SK-N-MC (cell line): ENCODE measurements at places on chromosomes 1 and 21.
A peak's percentile ranks its signal among the peaks of the same experiment; 100 is the strongest.

GRCh38 chr1:201125800-201126199 lies 1.2 kb downstream of the ASCL5 start:
- no peak for DNase-seq

- no peak for DNase-seq
These were observed 57.5 kb upstream of the EPS8L3 start for GRCh38 chr1:109821221-109821669.

- DNase-seq: no peak
These were observed 48.3 kb downstream of the CTTNBP2NL start for GRCh38 chr1:112444269-112444668.

GRCh38 chr1:31154632-31155215 lies 85.0 kb downstream of the NKAIN1 start:
- DNase-seq: no peak

DNA sequence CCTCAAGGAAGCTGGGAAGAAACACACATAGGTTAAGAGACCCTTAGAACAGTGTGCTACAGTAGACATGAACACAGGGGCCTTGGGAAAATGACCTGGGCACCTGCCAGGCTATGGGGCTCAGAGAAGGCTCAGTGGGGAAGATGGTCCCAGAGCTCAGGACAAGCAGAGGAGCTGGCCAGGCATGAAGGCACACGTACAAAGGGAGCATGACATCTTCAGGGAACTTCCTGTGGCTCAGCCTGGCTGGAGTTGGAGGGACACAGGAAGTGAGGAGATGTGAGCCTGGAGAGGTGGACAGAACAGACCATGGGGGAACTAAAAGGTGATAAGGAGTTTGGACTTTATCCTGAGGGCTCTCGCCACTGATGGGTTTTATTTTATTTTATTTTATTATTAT lies 3.8 kb upstream of the SLC50A1 start:
- DNase-seq: no peak

DNA sequence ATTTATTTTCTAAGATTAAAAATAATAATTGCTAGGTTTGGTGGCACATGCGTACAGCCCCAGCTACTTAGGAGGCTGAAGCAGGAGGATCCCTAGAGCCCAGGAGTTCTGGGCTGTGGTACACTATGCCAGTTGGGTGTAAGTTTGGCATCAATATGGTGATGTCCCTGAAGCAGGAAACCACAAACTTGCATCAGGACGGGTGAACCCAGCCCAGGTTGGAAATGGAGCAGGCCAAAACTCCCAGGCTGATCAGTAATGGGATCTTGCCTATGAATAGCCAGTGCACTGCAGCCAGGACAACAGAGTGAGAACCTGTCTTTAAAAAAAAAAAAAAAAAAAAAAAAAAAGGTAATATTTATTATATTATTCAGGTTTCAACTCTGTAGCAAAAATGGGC lies 92.4 kb upstream of the PGD start:
- no peak for DNase-seq

GRCh38 chr1:167454304-167454893 lies 63.9 kb downstream of the CD247 start:
- no peak for DNase-seq

GRCh38 chr1:18951416-18951815 lies 5.1 kb downstream of the IFFO2 start:
- no peak for DNase-seq

GRCh38 chr1:111052246-111052645 lies 87.6 kb downstream of the DRAM2 start:
- DNase-seq: no peak

DNA sequence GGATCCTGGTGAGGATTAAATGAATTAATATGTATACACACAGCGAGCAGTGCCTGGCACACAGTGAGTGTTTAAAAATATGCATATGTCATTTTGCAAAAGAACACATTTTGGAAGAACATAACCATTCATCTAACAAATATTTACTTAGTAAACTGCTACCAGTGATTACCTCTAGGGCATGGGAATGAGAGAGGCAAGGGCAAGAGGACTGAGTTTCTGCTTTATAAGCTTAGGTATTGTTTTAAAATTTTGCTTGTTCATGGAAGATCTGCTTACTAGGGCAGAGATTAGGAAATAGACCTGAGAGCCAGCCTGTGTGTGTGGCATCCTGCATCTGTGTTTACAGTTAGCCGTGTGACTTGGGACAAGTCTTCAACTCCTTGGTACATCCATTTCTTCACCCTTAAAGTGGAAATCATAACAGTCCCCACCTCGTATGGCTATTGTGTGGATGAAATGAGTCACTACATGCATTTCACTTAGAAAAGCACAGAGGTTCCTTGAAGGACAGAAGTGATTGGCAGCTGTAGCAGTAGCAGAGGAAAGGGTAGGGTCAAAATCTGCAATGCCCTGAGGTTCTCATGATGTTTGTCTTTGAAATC lies 198.5 kb upstream of the FMN2 start:
- no peak for DNase-seq

- no peak for DNase-seq
These were observed 134.2 kb downstream of the TLR5 start for GRCh38 chr1:223008808-223009207.

GRCh38 chr1:109386054-109386717 lies 11.5 kb downstream of the SORT1 start:
- DNase-seq: no peak

GRCh38 chr1:184223216-184223615 lies 163.6 kb upstream of the C1orf21 start:
- DNase-seq: no peak

DNA sequence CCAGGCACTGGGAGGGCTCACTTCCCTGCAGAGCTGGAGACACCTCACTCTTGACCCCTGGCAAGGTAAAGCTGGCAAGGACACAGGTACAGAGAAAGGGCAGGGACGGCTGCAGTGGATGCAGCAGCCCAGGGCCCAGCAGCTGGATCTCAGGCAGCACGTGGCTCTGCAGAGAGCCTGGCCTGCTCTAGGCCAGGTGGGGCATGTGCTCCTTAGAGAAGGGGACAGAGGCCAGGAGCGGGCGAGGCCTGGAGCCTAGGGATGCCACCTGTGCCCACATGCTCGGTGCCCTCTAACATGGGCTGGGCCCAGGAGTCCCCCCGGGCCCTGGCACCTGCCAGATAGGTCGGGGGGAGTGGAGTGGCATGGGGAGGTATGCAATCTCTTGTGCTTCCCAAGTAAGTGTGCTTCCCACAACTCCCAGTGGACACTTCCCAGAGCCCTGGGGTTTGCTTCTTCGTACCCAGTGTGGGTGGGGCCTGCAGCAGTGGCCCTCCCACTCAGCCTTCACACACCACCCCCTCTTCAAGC lies 30.0 kb downstream of the WNT3A start:
- no peak for DNase-seq

DNA sequence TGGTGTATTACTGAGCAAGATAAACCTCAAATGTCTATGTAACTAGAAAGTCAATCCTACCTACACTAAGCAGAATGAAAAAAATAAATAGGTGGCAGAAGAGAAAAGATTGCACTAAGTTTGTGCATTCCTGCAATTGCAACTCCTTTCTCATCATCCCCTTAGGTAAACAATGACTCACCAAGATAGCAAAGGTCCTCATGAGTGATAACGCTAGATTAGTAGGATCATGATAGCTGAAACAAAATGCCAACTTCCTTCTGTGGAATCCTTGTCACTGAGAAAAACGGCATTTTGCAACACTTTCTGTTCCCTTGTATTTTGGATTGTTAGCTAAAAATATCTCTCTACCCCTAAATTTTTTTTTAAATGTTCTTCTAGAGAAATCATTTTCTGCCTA lies 20.0 kb upstream of the FCER1A start:
- no peak for DNase-seq

- no peak for DNase-seq
These were observed 10.1 kb downstream of the MFSD2A start for GRCh38 chr1:39965044-39965443.

DNA sequence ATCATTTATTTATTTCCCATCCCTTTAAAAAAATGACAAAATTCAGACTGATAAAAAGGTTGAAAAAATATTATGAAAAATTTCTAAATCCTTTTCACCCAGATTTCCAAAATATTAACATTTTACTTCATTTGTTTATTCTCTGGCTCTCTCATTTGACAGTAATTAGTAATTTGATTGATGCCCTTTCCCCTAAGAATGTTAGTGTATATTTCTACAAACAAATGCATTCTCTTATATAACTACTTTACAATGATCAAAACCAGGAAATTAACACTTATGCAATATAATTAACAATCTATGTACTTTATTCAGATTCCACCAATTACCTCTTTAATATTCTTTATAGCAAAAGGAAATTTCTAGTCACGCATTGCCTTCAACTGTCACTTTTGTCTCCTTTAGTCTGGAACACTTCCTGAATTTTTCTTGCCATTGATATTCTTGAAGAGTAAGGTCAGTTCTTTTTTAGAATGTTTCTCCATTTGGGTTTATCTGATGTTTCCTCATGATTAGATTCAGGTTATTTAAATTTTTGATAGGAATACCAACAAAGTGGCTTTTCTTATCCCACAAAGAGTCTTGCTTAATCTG lies 3.9 kb downstream of the CD53 start:
- DNase-seq: no peak

GRCh38 chr1:160837558-160838205 lies 25.0 kb downstream of the CD244 start:
- peak; percentile 47 for DNase-seq

- DNase-seq: peak; percentile 62
These were observed 363.5 kb downstream of the MRPL39 start for GRCh38 chr21:25243808-25244207.

GRCh38 chr1:9234223-9235095 lies at the start of gene H6PD:
Gene H6PD (plus strand): TSS chr1:9234774. CDS start chr1:9244935, 10,161 bp downstream.
- DNase-seq: no peak

DNA sequence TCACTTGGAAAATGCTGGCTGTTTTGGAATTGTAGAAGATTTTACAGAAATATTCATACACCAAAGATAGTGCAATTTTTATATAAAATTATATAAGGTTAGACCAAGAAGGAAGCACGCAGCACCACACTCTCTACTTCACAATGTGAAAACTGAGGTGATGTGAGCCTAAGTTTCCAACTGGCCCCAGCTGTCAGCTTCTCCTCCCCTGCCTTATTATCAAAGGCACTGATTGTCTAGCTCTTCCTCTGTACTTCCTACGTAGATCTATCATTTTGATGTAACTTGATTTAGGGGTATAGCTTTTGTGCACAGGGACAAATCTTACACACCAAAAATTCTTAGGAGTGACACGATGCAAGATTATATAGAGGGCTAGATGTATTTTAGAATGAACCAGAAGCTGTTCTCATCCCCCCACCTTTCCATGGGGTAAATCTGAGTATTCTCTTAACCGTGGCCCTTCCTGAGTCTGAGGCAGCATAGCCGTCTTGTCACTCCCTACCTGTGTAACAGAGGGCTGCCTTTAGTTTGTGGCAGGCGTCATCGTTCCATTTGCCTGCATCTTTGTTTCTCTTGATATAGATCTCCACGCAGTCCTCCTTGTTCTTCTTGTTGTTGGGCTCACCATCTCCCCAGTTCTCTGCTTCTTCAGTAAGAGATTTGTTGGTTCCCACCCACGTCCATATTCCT lies 3.4 kb downstream of the SELL start:
- DNase-seq: no peak

- no peak for DNase-seq
These were observed 640.5 kb downstream of the PLPP3 start for GRCh38 chr1:55938861-55939260.

DNA sequence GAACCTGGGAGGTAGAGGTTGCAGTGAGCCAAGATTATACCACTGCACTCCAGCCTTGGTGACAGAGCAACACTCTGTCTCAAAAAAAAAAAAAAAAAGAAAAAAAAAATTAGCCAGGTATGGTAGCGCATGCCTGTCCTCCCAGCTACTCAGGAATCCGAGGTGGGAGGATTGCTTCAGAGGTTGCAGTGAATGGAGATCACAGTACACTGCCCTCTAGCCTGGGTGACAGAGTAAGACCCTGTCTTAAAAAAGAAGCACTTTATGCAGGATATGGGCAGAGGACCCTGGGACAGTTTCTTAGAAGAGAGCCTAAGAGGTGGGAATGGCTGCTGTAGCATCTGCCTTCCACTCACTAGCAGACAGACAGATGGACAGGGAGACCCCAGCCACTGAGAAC lies 23.0 kb downstream of the IQGAP3 start:
- DNase-seq: no peak

GRCh38 chr1:13908128-13908527 lies 208.1 kb downstream of the PRDM2 start:
- no peak for DNase-seq

DNA sequence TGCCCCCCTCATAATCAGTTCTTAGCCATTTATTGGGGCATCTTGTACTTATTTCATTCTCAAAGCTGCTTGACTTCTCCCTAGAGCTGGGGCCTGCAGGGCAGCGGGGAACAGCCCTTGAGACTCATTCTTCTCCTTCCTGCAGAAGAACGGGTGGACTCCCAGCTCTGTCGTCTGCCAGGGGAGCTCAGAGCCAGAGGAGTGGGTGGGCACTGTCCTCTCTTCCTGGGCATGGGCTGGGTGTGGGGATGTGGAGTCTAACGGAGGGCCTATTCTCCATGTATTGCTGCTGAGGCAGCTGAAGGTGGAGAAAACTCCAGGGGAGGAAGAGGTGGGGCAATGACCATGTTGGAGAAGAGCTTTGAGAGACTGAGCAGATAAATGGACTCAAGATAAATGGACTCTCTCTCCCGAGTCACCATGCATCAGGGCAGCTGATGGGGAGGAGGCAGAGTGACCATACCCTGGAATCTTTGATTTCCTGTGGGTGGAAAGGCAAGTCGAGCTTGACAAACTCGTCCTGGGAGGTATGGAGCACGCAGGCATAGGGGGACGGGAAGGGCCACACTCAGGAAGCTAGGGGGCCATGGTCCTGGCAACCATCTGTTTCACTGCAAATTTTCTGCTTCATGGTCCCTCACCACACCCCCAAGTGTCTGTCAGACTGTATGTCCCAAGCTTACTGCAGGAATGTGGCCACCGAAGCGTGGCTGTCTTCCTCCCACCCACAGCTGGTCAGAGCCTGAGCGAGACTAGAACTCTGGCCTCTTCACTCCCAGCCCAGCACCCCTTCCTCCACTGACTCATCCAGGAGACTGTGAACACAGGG lies 56.9 kb upstream of the ATP2B4 start:
- no peak for DNase-seq

GRCh38 chr1:234584926-234585325 lies 25.1 kb downstream of the IRF2BP2 start:
- no peak for DNase-seq

GRCh38 chr1:205992218-205992882 lies 10.8 kb downstream of the RAB7B start:
- no peak for DNase-seq

DNA sequence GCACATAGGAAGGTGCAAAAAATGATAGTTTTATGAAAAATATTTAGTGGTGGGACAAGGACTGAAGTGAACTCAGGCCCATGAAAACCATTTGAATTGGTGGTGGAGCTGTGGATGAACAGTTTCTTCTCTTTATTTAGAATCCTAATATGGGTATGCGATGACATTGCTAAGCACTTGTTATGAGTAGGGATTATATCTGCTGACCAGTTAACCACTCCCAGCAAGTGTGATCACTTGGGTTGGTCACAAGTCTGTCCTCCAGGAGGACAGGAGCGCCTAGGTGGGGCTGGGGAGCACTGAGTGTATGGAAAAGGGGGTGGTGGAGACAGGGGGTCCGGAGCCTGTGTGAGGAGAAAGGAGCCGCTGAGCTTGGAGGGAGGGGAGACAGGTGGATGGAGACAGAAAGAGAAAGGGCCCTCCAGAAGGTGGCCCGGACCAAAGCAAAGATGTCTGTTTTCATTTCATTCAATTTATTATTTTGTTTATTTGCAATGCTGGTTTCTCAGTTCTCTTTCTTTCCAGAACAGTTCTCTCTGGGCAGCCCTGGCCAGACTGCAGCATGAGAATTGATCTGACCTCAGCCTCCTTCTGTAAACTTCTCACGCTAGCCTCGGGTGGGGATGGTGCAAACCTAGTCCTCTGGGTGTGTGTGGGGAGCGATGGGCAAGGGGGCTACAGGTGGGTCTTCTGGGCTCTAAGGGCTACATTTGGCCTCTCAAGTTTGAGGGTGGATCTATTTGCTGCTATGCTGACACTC lies 9.9 kb upstream of the ZSCAN20 start:
- no peak for DNase-seq
